ENCODE measurements at places on chromosomes 2 and 18.

- no peak for DNase-seq
These were observed 210.7 kb upstream of the RASGRP3 start for GRCh38 chr2:33265584-33266338.

- no peak for DNase-seq
These were observed 1.8 kb downstream of the B3GNT7 start for GRCh38 chr2:231397011-231397927.

GRCh38 chr2:238285653-238286082 lies 2.7 kb downstream of the PER2 start:
- peak; percentile 88 for DNase-seq

- DNase-seq = peak; percentile 73
These were observed 9.1 kb upstream of the DAW1 start for GRCh38 chr2:227862227-227862740.

DNA sequence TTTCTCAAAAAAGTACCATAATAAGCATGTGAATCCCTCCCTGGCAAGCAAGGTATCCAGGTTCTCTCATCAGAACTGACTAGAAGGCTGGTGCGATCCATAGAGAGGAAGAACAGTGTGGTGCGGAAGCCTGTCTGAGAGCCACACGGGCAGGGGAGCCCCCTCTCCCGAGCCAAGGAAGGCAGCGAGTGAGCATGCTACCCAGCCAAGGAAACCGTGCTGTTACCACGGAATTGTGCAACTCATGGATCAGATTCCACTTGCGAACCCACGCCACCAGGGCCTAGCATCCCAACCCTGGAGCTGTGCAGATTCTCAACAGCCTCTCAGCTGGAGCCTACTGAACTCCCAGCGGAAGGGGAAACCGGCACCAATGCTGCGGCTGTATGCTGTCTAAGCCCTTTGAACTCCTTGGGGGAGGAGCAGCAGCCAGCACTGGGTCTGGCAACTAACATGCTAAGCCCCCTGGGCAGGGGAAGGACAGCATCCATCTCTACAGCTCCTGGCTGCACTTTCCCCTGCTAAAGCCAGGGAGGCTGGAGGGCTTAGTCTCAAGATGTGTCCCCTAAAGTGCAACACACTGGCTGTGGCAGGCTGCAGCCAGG lies 823.1 kb downstream of the EPHA4 start:
- DNase-seq = no peak
